ENCODE measurements at places on chromosomes 7 and 10.
A peak's percentile ranks its signal among the peaks of the same experiment; 100 is the strongest.

GRCh38 chr7:78968951-78969350, 484.5 kb downstream of the MAGI2 start:
- DNase-seq, result no peak

DNA sequence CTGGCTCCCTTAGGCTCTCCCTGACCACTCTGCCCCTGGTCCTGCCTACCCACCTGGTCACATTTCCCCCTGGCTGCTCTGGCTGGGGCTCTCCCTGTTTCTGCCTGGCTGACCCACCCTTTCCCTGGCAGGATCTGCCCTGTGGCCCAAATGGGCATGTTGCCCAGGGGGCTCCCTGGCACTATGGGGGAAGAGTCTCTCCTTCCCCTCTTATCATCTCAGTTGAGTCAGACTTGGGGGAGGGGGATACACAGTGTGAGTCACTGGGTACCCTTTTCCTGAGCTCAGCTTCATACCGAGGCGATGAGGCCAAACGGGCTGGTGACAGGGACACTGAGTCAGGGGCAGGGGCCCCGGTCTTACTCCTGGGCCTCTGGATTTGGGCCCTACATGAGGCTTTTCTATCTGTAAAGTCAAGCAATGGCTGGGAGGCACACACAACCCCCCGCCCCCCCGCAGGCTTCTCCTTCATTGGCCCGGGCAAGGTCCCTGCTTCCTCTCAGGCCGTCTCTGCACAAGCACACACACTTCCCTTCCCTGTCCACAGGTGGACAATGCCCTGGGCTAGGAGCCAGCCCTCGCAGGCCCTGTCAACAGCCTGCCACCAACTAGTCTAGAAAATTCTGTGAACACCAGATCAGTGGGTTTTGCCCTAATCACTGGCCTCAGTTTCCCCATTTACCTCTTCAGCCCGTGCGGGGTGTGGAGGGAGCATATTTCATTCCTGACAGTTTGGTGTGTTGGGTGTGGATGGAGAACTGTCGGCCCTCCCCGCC, 627 bp upstream of the FLNC start:
- DNase-seq, result no peak

DNA sequence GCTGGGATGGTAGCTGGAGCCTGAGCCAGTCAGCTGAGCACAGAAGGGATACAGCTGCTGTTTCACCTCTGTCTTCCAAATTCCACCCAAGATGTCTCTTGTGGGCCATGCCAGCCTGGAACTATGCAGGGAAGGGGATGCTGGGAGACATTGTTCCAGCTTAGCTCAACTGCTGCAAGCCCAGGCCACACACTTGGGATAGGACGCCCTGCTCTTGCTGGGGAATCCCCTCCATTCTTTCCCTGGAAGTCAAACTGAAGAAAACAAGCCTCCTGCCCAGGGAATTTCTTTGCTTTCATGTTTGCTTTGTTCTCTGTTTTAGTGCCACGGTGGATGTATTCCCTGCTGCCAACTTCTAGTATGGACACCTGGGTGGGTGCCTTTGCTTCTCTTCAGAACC, 55.2 kb upstream of the CDK13 start:
- DNase-seq, result no peak

GRCh38 chr7:105600720-105601550, 19.6 kb upstream of the EFCAB10 start:
- no peak for DNase-seq

GRCh38 chr7:155225095-155225494, 72.6 kb upstream of the INSIG1 start:
- DNase-seq, result no peak

DNA sequence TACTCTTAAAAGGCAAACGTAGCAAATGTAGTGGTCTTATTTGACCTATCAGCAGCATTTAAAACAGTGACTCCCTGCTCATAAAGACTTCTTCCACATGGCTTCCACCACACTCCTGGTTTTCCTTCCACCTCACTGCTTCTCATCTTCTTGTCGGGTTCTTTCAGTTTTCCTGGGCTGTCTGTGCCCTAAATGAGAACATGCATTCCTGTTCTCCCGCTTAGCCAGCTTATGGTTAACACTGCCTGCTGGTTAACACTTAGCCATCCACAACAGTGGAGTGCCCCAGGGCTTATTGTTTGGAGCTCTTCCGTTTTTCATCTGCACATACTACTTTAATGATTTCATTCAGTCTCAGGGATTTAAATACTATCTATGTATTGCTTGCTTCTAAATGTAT, 34.3 kb upstream of the EXOC6 start:
- no peak for DNase-seq

GRCh38 chr7:2220954-2221353, 11.8 kb downstream of the MAD1L1 start:
- DNase-seq, result no peak

DNA sequence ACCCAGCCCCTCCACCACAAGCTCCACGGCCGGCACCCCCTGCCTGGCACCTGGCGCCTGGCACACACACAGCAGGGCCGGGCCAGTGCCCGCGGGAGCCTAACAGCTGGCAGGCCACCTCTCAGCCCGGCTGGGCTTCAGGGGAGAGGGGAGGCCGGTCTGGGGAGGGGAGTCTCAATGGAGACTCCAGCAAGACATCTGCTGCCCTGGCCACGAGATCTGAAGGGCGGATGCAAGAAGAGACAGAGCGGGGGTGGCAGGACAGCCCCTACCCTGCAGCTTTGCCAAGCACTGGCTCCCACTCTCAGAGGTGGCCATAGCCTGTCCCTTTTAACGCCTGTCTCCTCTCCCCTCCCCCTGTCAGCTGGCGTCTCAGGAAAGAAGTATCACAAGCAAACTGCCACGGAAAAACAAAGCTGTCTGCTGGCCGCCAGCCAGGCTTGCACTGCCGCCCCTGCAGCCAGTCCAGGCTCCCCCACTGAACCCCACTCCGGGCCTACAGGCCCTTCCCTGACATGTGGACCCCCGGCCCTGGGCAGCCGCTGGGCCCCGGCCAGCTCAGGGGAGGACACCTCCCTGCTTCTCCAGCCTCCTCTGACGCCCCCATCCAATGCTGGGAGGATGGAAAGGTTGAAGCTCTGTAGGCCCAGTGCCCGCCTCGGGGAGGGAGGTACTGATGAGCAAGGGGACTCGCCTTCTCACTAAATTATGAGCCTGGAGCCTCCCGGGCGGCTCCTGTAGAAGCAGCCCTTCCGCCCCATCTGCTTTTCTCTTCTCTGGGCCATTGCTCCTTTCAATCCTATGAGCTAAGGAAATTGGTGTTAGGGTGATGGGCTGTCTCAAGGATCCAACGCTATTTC, 178.4 kb downstream of the ARHGAP12 start:
- no peak for DNase-seq

- no peak for DNase-seq
Measured at GRCh38 chr10:44913350-44914081, 2.4 kb downstream of the TMEM72 start.

DNA sequence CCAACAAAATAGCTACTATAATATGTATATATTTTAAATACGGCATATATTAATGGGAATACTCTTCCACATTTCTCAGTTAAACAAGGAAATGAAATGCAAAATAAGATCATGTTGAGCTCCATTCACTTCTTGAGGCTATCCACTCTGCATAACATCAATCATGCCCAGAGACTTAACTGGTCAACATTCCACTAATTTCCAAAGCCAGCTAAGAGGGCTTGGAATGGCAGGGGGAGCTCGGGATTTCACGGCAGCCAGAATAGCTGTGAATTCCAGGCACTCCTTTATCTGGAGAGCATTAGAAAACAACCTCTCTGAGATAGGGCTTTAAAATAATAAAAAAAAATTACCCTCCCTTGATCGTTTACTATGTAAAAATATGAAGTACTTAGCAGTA, 194.9 kb upstream of the CDCA7L start:
- no peak for DNase-seq

GRCh38 chr10:131034451-131034850, 277.1 kb downstream of the TCERG1L start:
- no peak for DNase-seq

GRCh38 chr10:85043207-85043606, 714.8 kb downstream of the CCSER2 start:
- DNase-seq, result no peak

DNA sequence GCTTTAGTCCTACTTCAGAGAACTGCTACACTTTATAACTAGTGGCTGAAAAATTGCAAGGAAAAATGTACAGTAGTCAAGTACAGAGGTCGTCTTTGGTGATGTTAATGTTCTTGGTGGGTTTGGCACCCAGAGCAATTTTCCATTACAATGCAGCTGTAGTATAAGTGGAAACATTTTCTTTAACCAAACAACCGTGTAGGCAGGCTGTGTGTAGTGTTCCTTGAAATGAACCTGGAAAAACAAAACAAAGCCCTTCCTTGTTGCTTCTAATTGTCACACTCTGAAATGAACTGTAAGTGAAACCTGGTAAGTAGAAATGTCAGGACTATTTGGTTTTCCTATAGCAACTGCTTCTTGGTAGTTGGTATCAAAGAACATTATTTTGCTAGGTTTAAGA, 256.9 kb downstream of the MDFIC start:
- DNase-seq, result no peak

DNA sequence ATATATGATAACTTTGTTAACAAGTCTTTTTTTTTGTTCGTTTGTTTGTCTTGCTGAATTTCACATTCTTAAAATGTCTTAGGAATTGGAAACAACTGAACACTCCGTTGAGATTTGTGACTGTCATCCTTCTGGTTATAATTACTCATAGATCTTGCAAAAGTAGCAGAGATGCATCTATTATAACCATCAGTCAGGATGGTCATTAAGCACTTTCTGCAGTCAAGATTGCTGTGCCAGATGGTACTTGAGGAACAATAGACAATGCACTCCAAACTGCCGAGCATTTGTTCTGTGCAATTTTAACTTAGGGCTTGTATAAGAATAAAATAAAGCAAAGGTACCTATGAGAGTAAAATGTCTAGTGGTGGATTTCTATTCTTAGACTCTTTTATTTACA, 710.1 kb upstream of the KCND2 start:
- DNase-seq, result no peak

GRCh38 chr7:30470163-30470770, 8.3 kb downstream of the NOD1 start:
- no peak for DNase-seq

- no peak for DNase-seq
Measured at GRCh38 chr7:85528581-85528980, 341.7 kb upstream of the SEMA3D start.

DNA sequence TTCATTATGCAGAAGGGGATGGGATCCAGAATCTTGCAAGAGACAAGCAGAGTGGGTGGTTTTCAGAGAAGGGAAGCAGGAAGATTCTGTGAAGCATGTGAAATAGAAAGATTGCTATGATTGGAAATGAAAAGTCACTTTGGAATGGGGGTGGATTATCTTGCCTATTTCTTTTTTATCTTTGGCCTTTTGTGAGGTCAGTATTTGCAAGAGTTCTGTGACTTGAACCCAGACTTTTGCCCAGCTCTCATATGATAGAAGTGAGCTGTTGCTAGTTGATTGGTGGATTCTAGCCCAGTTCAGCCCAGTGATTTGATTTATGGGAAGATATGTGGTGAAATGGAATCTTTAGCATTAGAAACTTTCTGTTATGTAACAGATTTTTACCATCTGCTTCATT, 17.1 kb downstream of the ENTPD7 start:
- no peak for DNase-seq

GRCh38 chr7:101676956-101677355, 47.9 kb upstream of the MYL10 start:
- no peak for DNase-seq

DNA sequence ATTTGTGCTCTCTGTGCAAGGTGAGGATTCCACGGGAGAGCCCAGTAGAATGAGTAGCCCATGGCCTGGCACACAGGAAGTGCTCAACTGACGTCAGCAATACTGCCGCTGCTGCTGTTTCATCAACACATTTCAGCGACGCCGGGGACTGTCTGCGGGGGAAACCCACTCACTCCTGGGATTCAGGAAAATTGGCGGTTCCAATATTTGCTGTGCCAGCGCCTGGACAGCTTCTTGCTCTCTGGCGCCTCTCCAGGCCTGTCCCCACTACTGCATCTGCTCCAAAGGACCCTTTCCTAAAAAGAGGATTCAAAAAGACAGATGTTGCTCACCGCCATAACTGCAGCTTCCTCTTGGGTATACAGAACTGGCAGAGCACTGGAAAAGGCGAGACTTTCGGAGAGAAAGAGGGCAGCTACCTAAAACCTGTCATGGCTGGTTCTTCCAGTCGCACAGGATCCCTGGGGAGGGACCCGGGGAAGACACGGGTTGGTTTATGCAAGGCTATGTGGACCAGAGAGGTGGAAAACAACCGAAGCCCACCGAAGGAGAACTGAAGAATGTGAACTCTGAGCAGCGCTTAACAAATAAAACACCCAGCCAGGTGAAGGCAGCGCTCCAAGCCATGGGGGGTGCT, 39.7 kb upstream of the ENO4 start:
- no peak for DNase-seq

DNA sequence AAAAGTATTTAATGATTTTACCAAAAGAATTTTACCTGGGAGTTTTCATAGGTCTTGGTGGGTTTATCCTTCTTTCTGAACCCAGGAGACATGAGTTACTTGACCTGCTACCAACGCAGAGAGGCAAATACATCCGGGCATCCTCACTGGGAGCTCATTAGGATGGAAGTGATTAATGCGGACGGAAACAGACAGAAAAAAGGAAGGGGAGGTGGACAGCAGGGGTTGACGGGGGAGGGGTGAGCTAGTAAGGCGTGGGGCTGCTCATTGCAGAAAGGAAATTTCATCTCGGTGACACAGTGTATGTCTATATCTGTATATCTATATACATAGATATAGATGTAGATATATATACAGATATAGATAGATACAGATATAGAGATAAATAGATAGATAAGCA, 408.2 kb upstream of the ADARB2 start:
- DNase-seq, result no peak

GRCh38 chr7:1325646-1326510, 93.2 kb downstream of the UNCX start:
- DNase-seq, result peak; percentile 42
